ENCODE measurements at places on chromosomes 7 and 10.

GRCh38 chr10:116833986-116834985 is 15.0 kb upstream of the ENO4 start:
- no peak for DNase-seq

- no peak for DNase-seq
Measured at GRCh38 chr7:116990056-116990455, 36.8 kb downstream of the ST7 start.

DNA sequence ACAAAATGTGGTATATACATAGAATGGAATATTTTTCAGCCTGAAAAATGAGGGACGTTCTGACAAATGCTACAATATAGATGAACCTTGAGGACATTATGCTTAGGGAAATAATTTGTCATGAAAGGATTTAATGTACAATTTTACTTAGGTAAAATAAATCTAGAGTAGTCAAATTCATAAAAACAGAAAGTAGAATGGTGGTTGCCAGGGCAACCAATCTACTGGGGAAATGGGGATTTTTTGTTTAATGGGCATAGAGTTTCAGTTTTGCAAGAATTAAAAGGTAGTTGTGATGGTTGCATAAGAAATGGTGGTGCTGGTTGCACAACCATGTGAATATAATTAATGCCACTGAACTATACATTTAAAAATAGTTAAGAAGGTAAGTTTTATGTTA is 296.0 kb upstream of the SP4 start:
- DNase-seq = no peak

- no peak for DNase-seq
Measured at GRCh38 chr10:117540640-117541404, 1.7 kb upstream of the EMX2 start.

DNA sequence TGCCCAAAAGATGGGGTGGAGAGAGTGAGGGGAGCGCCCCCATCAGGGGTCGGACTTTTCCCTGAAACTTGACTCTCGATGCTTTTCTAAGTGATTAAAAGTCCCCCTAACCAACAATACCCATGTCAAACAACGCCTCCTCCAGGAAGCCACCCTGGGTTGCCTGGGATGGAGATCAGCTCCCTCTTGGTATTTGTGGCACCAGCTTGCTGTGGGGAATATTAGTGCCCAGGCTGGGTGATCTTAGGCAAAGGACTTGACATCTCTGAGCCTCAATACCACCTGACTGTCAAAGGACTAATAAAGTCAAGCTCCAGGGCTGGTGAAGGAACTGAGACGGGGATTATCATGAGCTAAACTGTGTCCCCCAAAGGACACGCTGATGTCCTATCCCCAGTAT is 18.2 kb upstream of the ELFN1 start:
- DNase-seq = no peak

- DNase-seq = no peak
Measured at GRCh38 chr7:3955026-3955425, 654.0 kb downstream of the SDK1 start.

GRCh38 chr10:75679536-75679935 is 248.1 kb downstream of the LRMDA start:
- no peak for DNase-seq

DNA sequence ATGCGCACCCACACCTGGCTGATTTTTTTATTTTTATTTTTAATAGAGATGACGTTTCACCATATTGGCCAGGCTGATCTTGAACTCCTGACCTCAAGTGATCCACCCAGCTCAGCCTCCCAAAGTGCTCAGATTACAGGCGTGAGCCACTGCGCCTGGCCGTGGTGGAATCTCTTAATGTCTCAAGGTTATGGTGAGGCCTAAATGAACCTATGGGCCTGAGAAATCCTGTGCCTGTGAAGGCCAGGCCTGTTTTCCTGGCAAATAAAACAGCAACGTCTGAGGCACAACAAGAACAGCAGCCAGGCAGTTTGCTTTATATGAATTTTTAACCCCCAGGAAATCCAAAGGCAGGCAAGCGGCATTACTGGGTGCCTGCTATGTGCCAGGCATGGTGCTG is 297.5 kb upstream of the ZMIZ1 start:
- no peak for DNase-seq

- DNase-seq = no peak
Measured at GRCh38 chr10:102068216-102068615, 3.1 kb downstream of the HPS6 start.

- no peak for DNase-seq
Measured at GRCh38 chr10:42112331-42113157, 525.8 kb downstream of the ZNF33B start.

- no peak for DNase-seq
Measured at GRCh38 chr10:79156334-79157274, 87.8 kb downstream of the ZMIZ1 start.

GRCh38 chr10:122435212-122435827 is 19.1 kb upstream of the ARMS2 start:
- peak; percentile 12 for DNase-seq

GRCh38 chr7:156157409-156158012 is 345.2 kb upstream of the SHH start:
- no peak for DNase-seq

- DNase-seq = no peak
Measured at GRCh38 chr10:107206833-107207232, 42.3 kb upstream of the SORCS1 start.

DNA sequence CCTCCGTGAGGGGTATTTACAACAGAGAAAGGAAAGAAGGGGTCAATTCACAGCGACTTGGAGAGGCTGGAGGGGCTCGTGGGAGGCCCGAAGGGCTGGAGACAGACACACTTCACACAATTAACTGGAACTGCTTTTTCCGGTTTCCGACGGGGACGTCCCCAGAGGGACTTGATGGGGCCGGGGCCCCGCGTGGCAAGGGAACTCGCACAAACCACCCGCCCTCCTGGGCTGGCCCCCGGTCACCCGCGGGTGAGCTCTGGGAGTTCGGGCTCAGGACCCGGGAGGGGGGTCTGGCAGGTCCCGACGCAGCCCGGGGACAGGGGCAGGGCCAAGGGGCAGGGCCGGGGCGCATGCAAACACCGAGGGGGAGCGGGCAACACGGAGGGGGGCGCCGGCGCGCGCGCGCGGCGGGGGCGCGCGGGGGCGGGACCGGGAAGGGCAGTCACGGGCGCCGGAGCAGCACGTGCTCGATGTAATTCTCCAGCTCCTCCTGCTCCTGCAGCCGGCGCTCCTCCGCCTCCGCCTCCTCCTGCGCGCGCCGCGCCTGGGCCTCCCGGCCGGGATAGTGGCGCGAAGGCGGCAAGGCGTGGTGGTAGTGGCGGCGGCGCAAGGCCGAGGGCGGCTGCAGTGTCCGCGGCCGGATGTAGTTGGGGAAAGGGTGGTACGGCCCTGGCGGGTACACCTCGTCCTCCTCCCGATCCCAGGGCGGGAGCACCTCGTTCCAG is 2.7 kb downstream of the VGF start:
- DNase-seq = no peak

DNA sequence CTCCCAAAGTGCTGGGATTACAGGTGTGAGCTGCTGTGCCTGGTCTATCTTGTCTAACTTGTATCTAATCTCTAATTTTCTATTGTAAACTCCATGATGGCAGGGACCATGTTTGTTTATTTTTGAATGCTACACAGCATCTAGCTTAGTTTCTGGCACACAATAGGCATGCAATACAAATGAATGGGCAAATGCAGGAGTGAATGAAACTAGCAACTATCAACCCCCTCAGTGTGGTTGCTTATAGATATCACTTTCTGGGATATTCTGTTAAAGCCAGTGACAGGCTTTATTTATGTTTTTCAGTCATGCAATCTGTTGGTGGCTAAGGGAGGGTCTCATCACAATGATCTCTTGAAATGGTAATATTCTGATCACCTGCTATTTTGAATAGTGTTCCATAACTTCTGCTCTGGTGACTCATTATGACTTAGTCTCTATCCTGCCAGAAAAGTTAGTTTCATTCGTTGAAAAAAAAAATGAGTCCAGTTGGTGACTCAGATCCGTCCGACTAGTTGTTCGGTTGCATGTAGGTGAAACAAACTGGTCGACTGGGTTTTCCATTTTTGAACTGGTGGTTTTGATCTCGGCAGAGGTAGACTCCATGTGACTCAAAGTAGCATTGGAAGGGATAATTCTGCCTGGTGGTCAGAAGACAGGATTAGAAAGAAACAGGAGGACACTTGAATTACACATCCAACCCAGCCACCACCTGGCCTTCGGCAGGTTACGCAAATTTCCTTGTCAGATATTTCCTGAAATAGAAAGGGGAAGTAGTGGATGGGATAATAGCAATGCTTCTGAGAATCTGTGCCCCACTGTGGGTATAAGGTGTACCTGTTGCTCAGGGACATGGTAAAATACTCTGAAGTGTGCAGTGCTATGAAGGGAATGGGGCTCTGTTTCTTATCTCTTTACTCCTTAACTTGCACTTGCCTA is 76.8 kb downstream of the GATA3 start:
- peak; percentile 52 for DNase-seq

- DNase-seq = no peak
Measured at GRCh38 chr10:30467651-30468338, 33.8 kb downstream of the MAP3K8 start.

DNA sequence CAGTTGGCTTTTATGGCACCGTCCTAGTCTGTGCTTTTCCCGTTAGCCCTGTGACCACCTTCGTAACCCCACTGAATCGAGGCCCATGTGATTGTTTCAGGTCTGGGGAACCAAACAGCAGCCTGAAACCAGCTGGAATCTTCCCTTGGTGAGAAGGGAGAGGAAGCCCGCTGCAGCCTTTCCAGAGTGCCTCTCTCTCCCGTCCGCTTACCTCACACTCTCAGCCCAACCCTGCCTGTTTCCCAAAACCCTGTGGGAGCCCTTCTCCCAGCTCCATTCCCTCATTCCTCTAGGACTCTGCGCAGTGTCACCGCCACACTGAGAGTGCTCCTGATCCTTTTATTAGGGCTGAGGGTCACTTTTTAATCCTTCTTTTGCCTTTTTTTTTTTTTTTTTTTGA is 139.6 kb downstream of the WDR37 start:
- no peak for DNase-seq

GRCh38 chr7:91784469-91784868 is 96.0 kb downstream of the MTERF1 start:
- no peak for DNase-seq
